Omental fat pad (tissue), 4 donors: ENCODE measurements at places on chromosomes 6 and 20.

- no peak for DNase-seq
Observed at GRCh38 chr6:35173044-35173426, 31.9 kb upstream of the TCP11 start.

DNA sequence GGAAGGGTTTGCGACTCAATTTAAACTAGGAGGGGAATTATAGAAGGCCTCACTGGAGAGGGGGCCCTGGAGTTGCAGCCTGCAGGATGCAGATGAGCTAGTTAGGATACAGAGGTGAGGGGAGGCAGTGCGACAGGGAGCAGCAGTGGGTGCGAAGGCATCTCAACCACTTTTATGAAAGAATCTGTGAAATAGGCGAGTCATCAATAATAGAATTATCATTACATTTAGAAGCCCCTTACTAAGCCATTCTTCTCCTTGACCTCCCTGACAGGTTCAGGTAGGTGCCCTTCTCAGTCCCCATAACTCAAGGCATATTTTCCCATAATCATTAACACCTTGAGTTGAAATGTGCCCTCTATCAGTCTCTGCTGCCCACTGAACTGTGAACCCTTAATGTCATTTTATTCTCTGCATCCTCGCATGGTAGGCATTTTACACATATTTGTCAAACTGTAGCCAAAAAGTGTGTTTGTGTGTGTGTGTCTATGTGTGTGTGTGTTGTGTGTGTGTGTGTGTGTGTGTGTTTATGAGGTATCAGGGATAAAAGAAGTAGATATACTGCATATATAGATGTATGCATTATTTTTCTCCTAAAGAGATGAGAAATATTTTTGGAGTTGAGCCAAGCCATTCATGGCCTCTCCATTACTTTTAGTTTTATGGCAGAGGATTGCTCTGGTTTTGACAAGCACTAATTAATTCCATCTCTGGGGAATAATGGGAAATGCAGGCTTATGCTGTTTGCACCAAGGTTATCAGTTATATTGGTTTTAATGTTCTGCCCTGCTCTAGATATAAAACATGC is 898.8 kb downstream of the KIF16B start:
- DNase-seq: no peak

GRCh38 chr20:14879020-14879697 is 541.7 kb upstream of the FLRT3 start:
- no peak for DNase-seq

DNA sequence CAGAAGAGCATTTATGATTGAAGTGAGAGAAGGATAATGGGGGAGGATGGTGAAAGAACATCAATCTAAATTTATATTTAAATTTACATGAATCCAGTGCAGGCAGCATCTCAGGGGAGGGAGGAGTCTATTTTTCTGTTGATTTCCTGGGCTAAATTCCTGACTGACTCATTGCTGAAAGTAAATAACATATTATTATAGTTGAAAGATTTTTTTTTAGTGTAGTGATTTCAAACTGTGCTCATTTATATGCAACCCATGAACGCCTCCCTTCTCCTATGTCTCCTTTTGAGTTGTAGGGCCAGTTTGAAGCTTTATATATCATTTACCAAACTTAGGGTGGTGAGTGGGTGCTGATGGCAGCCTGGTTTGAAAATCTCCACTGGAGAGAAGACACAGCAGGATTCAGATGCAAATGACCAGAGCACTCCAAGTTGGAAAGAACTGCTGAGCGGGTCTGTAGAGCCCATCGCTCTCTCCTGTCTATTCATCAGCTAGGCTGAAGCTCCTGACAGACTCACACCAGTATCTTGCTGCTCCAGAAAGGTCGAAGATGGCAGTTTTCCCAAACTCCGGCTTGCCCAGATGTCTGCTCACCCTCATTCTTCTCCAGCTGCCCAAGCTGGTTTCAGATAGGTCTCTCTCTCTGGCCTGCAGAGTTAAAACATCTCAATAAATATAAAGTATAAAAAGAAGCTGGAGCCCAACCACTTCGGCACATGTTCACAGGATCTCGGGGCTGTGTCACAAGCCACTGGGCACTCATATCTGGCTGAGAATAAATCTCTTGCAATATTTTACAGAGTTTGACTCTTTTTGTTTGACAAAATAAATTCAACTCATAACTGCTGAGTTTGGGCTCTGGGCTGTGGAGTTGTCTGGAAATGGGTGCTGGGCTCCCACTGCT is 18.3 kb downstream of the BTN2A1 start:
- no peak for DNase-seq

- no peak for DNase-seq
Observed at GRCh38 chr20:16283978-16284377, 289.3 kb downstream of the KIF16B start.

- DNase-seq: no peak
Observed at GRCh38 chr6:8026800-8027199, 37.4 kb downstream of the BLOC1S5 start.
